ENCODE measurements at places on chromosomes 7 and 10.

DNA sequence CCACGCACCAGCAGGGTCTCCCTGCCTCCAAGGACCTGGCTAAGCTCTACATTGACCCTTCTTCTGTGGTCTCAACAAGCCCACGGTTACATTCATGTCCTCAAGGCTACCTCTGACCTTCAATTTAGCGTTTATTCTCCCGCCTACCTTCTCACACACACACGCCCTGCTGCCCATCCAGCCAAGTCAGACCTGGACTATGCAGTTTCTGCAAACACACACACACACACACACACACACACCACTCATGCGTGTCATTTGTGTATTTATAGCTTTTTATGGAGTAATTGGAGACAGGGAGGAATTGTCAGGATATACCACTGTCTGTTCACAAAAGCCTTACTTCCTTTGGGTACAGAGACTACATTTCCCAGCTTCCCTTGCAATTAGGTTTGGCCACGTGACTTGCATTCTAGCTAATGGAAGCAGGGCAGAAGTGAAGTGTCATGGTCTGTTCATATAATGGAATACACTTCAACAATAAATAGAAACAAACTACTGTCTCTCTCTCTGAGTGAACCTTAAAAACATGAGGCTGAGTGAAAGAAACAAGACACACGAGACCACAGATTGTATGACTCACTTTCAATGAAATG is 53.8 kb upstream of the CPXM2 start:
- DNase-seq = no peak

DNA sequence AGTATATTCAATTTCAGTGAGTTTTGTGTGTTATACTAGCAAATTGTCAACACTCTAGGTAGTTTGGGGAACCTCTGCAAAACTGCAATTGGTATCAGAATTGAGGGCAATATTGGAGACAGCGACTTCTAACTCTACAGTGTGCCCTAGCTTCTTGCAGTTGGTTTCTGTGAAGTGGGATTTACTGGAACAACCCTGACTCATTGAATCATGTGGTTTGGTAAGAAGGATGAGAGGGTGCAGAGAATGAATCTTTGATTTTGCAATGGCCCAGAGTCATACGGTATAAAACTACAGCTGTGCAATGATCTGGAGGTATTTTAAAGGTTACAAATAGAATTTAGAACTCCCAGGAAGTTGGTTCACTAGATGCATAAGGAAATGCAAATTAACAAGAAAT is 129.1 kb upstream of the PPP1R3A start:
- DNase-seq = no peak

DNA sequence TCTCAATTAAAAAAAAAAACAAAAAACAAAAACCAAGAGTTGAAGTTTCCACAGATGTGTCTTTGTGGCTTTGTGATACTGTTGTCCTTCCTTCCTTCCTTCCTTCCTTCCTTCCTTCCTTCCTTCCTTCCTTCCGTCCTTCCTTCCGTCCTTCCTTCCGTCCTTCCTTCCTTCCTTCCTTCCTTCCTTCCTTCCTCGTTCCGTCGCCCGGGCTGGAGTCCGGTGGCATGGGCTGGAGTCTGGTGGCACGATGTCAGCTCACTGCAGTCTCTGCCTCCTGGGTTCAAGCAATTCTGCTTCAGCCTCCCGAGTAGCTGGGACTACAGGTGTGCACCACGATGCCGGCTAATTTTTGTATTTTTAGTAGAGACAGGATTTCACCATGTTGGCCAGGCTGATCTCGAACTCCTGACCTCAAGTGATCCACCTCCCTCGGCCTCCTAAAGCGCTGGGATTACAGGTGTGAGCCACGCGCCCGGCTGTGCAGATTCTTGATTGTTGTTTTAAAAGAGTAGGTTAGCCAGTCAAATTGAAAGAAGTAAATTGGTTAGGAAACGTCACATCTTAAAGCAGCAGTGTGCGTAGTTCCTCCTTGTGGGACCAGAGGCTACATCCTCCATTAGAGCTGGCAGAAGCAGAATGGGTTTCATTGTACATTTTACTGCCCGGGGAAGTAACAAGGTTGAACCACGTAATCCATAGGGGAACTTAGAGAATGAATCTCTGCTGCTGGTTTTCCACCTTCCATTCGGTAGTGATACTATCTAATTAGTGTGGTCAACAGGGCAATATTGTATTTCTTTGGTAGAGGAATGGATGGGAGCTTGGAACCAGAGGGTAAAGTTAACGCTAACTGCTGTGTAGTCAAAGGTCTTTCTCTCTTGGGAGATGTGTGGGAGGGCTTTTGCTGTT is 20.6 kb downstream of the DNAJB6 start:
- no peak for DNase-seq

DNA sequence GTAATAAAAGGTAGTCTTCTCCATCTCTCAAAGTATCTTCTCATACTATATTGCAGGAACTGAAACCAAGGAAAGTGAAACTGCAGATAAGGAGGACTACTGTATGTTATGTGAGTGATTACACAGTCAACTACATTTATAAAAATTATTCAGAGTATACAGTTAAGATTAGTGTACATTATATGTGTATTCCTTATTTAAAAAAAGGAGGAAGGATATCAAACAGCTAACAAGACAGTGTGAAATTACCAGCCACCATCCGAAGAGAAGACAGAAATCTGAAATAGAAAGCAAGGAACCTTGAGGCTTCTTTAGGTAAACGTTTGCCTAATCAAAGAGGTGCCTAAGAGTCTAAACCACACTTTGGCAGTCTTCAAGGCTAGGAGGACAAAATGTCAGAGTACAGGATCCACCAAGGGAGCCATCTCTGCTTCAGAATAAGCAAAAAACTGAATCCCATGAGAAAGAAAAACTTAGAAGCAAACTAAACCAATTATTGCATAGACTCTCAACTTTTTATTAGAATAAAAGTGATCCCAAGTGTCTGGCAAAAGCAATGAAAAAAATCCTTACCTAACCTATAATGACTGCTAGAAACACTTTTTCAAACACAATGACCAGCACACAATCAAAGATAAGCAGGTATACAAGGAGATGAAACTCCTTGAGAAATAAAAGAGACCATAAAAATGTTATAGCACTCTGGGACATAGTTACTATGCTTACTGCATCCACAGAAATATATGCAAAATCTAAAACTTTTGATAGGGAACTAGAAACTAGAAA is 6.4 kb downstream of the USP6NL start:
- no peak for DNase-seq

DNA sequence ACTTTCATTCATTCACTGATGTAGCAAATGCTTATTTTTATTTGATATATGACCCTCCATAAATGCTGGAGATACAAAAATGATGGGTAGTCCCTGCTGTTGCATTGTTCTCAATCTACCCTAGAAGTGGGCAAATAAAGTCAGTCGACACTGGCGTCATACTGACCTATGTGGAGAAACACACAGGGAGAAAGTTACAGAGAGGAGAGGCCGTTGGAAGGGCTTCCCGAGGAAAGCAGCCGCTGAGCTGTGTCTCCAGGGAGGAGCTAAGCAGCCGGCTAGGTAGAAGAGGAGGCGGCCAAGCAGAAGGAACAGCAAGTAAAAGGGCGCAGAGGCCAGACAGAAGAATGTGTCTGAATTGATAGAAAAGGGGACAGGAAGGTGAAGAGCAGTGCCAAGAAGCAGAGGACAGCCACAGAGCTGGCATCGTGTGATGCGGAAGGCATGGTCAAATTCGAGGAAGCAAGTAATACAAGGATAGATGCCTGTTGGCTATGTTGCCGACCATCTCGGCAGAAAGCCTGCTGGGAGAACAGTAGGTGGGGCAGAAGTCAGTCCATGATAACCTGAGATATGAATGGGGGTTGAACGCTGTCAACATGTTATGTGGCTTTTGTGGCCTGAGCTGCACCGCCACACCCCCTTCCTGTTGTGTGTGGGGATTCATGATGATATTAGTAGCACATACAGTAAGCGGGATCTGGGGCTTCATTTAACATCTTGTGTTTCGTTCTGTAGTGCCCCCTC is 25.9 kb downstream of the ST8SIA6 start:
- peak; percentile 42 for DNase-seq

- no peak for DNase-seq
These were observed 90.4 kb downstream of the HIPK2 start for GRCh38 chr7:139687211-139687954.

- no peak for DNase-seq
These were observed 2.2 kb upstream of the GET4 start for GRCh38 chr7:874031-874749.

DNA sequence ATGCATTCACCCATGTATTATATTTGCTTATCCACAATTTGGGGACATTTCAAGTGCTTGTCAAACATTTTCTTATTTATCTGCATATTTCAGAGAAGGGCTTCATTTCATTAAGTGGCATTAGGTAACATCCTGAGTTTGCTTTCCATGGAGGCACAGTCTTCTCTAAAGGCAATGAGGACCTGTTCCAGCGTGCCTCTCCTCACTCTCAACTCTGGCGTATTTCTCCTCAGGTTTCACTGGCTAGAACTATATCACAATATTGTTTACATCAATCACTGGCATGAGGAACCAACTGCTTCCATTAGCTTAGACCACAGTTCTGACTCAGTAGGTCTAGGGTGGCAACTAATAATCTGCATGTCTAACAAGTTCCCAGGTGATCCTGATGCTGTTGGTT is 177.2 kb downstream of the TAX1BP1 start:
- no peak for DNase-seq
